Activated T-cell treated with anti-CD3 and anti-CD28 coated beads, Interleukin-2, amount 50 U/mL, for 1 hour (primary cell): ENCODE measurements at places on chromosomes 7 and 10.
A peak's percentile ranks its signal among the peaks of the same experiment; 100 is the strongest.

GRCh38 chr7:102416406-102416805 is 17.0 kb upstream of the ORAI2 start:
- no peak for DNase-seq

DNA sequence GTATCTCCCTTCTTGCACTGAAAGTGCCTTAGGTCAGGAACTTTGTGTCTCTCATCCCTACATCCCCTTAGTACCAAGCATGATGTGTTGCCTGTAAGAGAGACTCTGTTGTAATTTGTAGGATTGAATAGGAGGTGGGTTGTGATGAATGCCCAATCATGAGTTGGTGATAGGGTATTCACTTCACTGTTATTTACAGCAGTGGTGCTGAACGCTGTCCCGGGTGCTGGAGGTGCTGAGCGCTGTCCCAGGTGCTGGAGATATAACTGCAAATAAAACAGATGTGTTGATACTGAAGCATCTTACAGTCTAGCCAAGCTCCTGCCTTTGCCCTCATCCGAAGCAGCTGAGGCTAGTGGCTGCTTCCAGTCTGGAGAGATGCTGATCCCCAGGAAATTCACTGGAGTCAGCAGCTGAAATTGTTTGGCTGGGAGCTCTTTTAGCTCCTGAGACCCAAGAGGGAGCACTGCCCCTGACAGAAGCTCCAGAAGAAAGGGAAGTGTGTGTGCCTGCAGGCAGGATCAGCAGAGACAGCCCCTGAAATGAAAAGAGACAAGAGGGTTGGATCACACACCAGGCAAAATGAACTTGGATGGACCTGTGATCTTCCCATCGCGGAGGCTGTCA is 183.4 kb downstream of the SORCS3 start:
- peak; percentile 19 for DNase-seq

- peak; percentile 58 for DNase-seq
Measured at GRCh38 chr10:33005322-33006301, 47.6 kb upstream of the ITGB1 start.

GRCh38 chr10:623477-624311 is 65.8 kb downstream of the DIP2C start:
- DNase-seq = no peak

GRCh38 chr7:90298145-90299038 is 22.7 kb downstream of the FAM237B start:
- no peak for DNase-seq

DNA sequence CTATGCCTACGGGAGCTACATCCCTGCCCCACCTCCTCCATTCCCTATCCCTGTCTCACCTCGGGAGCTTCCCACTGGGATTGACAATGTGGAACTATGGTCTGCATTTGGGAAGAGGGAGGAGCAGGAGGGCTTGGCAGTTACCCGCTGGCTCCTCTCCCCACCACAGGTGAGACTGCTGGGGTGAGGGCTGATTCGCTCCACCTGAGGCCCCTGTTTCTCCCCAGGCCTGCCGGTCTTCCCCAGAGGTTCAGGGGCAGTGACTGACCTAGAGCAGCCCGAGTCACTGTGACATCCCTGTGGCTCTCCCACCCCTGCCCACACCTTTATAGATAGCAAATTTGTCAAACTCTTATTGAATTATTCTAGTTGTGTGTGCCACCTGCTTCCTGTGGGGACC is 252.6 kb downstream of the GLRX3 start:
- no peak for DNase-seq
